A549 treated with RU486 at 1 μM for 4 hours (cell line): ENCODE measurements at places on chromosomes 12 and 14. TPM values are rescaled to one million over a fixed set of nuclear protein-coding genes. Genes with fewer than 3 reads are reported as not detected.

The SLC5A8 gene
- not detected in 5 replicates for total RNA-seq

The ZFHX2 gene
- 0.88 to 2.1 TPM (median 1.2 TPM) in 5 replicates for total RNA-seq

The CD163L1 gene
- total RNA-seq, result 0.13 to 0.81 TPM (median 0.53 TPM) in 5 replicates

The PRR13 gene
- total RNA-seq, result 298 to 414 TPM (median 381 TPM) in 5 replicates

The FBXO33 gene
- 5.3 to 10.0 TPM (median 8.5 TPM) in 5 replicates for total RNA-seq

The DDN gene
- 0.66 to 0.97 TPM (median 0.81 TPM) in 5 replicates for total RNA-seq

The CFAP54 gene
- 0.91 to 1.4 TPM (median 1.1 TPM) in 5 replicates for total RNA-seq

The CIROP gene
- total RNA-seq, result not detected in 5 replicates
